SJCRH30 (cell line): ENCODE measurements at places on chromosomes 7 and 10.

DNA sequence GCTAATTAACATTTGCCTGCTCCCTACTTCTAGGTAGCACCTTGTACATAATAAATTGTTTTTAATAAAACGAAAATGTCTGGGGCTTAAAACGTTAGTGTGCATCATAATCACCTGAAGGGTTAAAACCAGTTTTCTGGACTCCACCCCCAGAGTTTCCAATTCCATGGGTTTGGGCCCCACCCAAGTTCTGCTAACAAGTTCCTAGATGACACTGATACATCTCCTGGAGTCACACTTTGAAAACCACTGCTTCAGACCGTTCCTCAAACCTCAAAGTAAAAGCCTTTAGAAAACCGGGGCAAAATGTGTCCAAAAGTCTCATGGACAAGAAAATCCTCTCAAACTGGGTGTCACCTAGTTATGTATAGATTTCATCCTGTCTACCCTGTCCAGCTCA is 9.3 kb downstream of the OSBPL3 start:
- peak; percentile 27 for DNase-seq

GRCh38 chr10:15455456-15455855 is 84.4 kb upstream of the FAM171A1 start:
- no peak for DNase-seq

DNA sequence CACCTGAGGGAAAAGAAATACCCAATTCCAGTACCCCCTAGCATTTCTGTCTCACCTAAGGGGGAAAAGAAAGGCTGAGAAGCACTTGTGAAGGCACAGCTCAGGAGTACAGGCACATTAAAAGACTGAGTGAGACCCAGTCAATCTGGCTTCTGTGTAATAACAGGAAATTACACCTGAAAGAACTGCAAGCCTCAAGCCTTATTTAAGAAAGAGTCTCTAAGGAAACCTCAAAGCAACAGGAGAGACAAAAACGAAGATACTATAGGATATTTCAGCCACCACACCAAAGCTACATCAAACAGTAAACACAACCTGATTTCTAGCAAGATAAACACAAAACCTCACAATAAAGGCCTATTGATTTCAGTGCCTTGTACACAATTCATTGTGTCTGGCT is 69.6 kb upstream of the CDK1 start:
- no peak for DNase-seq

DNA sequence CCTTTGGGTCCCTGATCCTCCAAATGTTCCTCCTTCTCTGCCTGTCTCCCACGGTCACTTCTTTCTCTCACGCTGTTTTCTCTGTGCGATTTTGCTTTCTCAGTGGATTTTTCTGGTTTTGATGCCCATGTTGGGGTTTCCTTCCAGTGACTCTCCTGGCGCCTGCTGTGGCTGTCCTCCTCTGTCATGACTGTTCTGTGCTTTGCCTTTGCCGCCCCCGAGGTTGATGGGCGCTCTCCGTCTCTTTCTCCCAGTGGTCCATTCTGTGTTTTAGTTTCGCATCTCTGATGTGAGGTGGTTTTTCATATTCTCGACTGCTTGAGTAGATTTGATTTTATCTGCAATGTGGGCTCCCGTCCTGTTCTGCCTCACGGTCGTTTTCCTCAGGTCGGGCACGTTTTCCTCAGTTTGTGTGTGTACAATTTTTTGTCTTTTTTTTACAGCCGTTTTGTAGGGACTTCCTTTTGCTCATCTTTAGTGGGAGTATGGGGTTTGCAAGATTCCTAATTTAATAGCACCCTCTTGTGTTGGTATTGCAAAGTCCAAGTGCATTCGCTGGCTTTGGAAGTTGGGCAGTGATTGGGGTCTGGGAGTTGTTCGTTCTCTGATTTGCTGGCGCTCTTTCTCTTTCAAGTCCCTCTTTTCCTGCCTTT is 100.0 kb downstream of the INPP5A start:
- peak; percentile 19 for DNase-seq

GRCh38 chr10:78868456-78868855 is 200.3 kb upstream of the ZMIZ1 start:
- no peak for DNase-seq

DNA sequence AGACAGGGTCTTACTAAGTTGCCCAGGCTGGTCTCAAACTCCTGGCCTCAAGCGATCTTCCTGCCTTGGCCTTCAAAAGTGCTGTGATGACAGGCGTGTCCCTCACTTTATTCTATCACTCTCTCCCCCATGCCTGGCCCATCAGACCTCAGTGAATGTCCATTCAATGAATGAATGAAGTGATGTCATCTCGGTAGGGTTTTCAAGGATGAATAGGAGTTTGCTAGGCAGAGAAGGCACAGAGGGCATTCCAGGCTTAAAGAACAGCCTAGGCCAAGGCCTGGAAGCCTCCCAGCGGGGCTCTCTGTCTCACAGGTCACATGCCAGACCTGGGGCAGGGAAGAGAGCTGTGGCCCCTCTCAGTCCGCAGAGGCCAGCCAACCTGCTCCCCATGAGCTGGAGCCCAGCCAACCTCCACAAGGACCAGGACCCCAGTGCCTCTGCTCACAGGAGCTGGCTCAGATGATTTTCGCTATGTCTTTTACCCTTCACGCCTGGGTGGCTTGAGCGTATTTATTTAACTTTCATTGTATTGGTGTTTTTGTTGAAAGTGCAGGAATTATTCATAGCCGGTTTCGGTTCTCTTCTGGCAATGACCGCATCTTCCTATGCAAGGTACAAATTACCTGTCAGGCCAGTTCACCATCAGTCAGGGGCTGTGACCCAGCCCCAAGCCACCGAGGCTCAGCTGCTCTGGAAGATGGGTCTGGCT is 11.8 kb upstream of the TNRC18 start:
- DNase-seq: no peak

- no peak for DNase-seq
Measured at GRCh38 chr7:1228545-1229201, 4.0 kb upstream of the UNCX start.

DNA sequence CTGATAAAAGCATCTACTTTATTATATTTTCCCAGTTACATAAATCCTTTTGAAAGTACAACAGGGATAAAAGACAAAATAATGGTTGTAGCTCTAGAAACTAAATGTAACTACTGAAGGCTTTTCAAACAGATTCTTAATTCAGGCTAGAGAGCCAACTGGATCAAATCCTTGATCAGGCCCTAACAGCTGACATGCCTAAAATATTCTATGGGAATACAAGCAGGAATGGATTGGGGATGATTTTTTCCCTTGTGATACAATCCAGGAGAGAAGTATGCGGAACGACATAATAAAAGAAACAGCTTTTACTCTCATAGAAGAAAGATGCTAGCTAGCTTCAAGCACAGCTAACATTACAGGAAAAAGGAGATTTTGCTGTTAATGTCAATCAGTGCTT is 49.0 kb downstream of the NT5C2 start:
- DNase-seq: no peak

- no peak for DNase-seq
Measured at GRCh38 chr7:36021917-36022550, 131.0 kb upstream of the EEPD1 start.
